ENCODE measurements at places on chromosomes 6 and 20.

DNA sequence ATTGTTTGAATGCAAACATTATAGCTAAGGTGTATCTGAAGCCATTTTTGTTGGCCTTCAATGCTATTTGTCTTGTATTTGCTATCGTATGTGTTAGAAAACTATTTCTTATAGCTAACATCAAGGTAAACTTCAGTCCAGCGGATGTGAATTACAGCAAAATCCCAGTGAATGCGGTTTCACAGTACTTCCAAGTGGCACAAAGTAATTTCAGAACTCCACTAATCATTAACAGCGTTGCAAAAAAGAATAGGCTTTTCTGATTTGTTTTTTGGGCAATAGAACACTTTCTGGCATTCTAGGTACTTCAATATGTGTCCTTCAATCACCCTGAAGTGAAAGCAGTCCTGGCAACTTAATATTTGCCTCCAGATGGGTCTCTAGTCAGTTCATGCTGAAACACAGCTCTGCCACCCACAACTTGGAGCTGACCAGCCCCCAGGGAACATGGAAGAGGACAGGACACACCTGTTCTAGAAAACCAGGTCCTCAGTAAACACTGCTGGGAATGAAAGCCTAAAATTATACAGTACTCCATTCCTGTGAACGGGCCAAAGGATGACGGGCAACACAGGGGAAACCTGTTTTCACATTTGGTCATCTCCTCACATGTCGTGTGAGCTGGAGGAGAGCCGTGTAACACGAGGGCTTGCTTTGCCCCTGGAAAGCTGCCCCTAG is 9.7 kb upstream of the MRPS10 start:
- DNase-seq, result no peak

- DNase-seq, result no peak
These were observed 6.3 kb upstream of the TRIM27 start for GRCh38 chr6:28929887-28930620.

DNA sequence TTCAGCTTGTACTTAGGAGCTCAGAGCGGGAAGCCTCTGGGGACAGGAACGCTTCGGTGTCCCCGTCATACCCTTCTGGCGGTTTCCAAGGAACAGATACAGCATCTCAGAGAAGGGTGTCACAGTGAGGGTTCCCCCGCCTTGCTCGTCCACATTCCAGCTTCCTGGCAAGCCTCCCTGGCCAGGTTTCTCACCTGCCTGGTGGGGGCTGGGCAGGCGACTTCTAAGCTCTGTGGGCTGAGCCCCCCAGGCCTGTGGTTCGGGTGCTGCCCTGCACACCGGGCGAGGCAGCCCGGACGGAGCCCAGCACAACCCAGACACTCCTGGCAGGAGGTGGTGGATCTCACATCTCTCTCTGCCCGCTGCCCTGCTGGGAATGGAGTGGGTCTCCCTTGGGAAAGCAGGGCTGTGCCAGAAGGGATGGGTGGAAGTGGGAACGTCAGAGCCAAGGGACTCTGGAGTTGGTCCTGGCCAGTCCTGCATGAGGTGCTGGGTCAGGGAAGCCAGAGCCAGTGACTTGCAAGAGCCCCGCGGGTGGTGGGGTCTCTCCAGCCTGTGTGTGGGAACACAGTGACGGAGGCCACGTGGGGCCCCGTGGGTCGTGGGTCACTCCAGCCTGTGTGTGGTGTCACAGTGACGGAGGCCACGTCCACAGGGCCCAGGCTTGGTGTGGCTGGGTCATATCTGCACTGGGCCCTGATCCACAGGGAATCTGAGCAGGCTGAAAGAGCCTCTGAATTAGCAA is 47.7 kb upstream of the SMOC2 start:
- DNase-seq, result no peak

DNA sequence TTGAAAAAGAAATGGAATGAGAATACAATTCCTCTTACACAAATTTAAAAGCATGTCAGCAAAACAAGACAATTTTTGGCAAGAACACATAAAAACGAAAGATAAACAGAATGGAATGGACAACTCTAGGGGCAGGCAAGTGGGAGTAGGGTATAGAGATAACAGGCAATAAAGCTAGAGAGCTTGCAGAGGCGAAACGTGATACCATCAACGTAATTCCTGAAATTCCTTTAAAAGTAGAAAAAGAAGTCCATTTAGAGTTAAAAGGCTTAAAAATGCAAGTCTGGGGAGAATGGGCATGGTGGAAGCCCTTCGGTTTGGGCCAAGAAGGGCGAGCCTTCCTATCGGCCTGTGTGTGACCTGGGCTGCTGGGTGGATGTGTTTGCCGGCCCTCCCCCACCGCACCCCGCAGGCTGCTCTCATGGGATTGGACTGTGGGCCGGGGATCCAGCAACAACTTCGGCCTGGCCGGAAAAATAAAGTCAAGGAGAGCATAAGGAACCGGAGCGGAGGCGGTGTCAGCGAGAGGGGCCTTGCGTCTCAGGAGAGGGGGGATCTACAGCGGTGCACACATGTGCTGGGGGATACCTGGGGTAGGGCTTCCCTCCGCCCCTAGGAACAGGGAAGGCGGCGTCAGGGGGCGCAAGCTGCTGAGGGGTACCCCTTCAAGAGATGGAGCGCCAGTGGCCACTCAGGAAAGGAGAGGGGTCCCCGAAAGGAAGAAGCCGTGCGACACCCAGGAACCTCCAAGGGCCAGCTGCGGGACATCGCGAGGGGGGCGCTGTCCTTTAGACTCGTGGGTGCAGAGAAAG is 4.1 kb downstream of the TMEM239 start:
- DNase-seq, result peak; percentile 66

- DNase-seq, result no peak
These were observed 112.6 kb downstream of the SLC16A10 start for GRCh38 chr6:111199935-111200334.

DNA sequence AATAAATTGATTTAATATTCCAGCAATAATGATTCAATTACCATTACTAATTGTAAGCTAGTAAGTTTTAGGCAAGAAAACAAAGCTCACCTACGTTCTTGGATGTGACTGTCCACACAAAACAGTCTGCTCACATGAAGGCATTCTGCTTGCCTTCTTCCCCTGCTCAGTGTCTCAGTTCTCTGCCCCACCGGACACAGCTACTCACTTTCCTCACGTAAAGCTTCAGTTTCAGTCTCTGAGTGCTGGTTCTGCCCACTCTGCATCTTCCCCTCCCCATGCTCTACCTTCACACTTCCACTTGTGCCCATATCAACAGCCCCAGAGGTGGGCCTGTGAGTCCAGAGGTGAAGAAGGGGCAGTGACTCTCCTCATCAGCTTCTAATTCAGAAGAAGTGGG is 73.9 kb upstream of the C6orf118 start:
- DNase-seq, result no peak

GRCh38 chr20:1887321-1887720 is 7.9 kb upstream of the SIRPA start:
- no peak for DNase-seq

- no peak for DNase-seq
These were observed 28.5 kb upstream of the MAP3K4 start for GRCh38 chr6:160962835-160963623.

DNA sequence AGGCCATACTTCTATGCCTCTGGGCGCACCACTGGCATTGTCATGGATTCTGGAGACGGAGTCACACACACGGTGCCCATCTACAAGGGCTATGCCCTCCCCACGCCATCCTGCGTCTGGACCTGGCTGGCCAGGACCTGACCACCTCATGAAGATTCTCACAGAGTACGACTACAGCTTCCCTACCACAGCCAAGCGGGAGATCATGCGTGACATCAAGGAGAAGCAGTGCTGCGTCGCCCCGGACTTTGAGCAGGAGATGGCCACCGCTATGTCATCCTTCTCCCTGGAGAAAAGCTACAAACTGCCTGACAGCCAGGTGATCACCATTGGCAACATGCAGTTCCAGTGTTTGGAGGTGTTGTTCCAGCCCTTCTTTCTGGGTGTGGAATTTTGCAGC is 23.8 kb downstream of the TMEM74B start:
- no peak for DNase-seq

- DNase-seq, result peak; percentile 89
These were observed 118.9 kb downstream of the QKI start for GRCh38 chr6:163533443-163533842.

DNA sequence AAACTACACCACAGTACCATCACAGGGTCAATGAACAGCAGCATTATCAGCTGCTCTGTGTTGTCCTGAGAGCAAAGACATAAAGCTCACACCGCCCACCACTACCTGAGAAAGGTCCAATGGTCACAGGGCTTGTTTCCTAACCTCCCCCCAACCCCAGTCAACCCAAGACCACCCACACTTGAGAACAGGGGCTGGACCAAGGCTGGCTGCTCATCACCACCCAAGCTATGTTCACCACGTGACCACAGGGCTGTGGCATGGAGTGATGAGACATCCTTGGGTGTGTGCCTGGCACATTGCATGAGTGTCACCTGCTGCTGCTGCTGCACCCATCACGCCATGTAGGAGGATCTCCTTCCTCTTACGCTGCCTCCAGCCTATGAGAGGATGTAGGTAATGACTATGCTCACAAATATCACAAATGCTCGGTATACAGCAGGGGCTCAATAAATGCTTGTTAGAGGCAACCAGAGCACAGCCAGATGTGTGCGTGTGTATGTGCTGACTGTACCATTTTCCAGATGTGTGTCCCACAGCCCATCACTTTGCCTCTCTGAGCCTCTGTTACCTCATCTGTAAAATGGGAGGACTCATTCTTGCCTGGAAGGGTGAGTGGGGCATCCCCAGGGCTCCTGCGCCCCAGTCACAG is 23.3 kb upstream of the SIRPA start:
- no peak for DNase-seq

DNA sequence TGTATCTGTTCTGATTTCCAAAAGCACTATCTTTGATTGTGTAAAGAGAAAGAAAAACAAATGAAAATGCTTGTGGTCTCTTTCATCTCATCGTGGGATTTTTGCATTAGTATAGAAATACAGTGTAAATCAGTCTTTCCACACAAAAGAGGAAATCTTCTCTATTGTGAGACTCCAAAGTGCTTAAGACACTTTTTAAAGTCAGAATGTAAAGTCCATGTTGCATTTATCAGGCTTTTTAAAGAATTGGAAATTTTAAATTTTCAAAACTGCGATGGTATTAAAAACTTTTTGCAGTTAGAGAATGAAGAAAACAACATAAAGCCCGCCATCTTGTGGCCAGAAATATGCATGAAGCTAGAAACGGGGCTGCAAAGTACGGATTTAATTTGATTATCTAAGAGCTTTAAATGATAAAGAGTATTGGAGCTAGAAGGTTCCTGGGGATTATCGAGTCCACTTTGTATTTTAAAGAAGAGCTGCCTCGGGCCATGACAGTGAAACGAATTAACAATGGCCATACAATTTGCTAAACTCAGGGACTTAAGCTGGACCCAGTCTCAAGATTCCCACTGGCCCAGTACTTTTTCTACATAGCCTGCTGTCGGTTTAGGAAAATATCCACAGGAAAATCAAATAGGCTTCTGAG is 339.6 kb downstream of the ARHGAP18 start:
- DNase-seq, result peak; percentile 47

DNA sequence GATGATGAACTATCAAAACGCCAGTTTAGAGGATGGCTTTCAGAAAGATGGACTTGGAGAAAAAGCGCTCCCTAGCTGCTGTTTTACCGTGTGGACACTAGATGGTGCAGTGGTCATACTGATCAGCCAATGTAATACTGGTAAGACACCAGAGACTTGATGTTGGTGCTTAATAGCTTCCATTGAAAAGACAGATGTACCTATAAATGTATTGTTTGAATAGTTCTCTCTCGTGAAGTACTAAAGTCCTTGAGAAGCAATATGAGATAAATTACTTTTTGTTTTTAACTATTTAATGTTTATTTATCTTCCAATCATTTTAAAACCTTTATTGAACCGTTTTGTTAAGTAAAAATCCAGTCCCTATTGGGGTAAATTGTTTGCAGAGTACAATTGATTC is 63.9 kb upstream of the FUCA2 start:
- peak; percentile 73 for DNase-seq
